ENCODE measurements at places on chromosomes 16 and 17.

GRCh38 chr16:67186550-67186950, 2.8 kb upstream of the MATCAP1 start:
- DNase-seq, result no peak

DNA sequence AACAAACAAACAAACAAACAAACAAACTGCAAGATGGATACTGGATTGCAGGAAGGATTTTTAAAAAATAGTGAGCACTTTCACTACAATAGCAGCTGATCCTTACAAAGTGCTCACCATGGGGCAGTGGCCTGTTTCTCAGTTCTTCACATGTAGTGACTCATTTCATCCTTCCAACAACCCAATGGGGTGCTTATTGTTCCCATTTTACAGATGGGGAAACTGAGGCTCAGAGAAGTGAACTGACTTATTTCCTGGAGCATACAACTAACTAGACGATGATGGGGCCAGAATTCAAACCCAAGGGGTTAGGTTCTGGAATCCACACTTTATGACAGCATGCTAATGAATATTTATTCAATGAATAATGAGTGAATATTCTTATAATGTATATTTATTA, 61.2 kb downstream of the MYH11 start:
- DNase-seq, result no peak

DNA sequence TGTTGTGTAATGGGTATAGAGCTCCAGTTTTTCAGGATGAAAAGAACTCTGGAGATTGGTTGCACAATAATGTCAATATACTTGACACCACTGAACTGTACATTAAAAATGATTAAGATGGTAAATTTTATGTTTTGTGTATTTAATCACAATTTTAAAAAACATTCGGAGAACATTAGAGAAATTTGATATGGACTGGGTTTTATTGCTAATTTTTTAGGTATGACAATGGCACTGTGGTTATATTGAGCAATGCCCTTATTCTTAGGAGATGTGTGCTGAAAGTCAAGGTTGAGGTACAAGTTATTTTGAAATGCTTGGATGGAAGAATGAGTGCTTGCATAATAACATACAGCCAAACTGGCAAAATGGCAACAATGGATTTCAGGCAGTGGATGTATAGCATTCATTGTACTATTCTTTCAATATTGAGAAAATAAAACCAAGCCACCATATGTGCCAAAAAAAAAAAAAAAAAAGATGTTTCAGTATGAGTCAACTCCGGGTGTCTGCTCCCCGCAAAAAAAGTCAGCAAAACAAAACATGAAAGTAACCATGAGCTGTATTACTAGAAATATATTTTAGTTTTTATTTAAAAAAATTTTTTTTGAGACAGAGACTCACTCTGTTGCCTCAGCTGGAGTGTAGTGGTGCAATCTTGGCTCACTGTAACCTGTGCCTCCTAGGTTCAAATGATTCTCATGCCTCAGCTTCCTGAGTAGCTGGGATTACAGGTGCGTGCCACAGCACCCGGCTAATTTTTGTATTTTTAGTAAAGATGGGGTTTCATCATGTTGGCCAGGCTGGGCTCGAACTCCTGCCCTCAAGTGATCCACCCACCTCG, 19.8 kb downstream of the HOXB1 start:
- no peak for DNase-seq

GRCh38 chr17:63445571-63445953, 544 bp downstream of the CYB561 start:
- no peak for DNase-seq

Measured in epithelial cell of proximal tubule (primary cell).